ENCODE measurements at places on chromosomes 11 and 22.

- DNase-seq: no peak
Observed at GRCh38 chr11:57913715-57914704, 109.7 kb upstream of the OR9Q1 start.

DNA sequence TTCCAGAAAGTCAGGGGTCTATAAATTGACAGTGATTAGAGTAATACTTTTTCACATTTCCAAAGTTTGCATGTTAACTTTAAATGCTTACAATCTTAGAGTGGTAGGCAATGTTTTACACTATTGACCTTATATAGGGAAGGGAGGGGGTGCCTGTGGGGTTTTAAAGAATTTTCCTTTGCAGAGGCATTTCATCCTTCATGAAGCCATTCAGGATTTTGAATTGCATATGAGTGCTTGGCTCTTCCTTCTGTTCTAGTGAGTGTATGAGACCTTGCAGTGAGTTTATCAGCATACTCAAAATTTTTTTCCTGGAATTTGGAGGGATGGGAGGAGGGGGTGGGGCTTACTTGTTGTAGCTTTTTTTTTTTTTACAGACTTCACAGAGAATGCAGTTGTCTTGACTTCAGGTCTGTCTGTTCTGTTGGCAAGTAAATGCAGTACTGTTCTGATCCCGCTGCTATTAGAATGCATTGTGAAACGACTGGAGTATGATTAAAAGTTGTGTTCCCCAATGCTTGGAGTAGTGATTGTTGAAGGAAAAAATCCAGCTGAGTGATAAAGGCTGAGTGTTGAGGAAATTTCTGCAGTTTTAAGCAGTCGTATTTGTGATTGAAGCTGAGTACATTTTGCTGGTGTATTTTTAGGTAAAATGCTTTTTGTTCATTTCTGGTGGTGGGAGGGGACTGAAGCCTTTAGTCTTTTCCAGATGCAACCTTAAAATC lies 5.3 kb downstream of the MALAT1 start:
- no peak for DNase-seq

DNA sequence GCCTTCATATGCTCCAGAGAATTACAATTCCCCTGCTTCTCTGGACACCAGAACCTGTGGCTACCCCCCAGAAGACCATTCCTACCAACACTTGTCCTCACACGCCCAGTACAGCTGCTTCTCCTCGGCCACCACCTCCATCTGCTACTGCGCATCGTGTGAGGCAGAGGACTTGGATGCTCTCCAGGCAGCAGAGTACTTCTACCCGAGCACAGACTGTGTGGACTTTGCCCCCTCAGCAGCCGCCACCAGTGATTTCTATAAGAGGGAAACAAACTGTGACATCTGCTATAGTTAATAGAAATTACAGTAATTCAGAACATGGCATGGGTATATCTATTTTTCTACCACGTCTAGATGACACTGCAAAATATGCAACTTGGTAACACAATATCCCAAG lies 9.8 kb downstream of the POU2AF3 start:
- DNase-seq: no peak

DNA sequence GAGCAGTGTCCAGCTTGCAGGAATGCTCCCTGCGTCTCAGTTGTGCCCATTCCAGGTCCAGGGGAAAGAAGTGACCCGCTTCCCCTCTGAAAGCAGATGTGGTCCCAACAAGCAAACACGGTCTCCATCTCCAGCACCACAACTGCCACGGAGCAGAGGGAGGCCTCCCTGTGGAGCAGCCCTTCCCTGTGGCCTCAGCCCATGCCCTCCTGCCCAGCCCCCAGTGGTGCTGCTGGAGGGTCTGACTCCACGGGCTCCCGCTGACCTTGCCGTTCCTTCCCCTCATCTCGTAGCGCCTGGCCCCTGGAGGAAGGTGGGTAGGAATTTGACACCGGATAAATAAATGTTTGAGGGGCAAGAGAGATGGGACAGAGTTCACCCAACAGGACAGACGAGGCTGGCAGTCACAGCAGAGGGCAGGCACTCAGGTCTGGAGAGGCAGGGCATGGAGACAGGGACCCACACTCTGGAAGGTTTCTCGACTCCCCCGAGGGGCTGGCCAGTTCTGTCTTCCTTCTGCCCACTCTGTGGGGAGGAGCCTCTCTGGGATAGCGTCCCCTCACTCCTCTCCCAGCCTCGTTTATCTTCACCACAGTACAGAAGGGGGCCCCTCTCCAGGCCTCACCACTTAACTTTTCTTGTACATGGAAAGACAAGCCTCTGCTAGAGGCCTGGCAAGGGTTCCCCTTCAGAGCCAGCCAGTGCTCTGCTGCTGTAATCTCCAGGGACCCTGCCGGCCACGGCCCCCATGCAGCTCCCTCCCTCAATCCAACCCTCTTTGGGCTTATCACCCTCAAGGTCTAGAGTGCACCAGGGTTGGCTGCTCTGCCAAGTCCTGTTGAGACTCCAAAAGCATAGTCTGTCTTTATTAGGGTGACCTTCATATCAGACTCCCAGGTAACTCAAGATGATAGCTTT lies 7.5 kb upstream of the ST3GAL4 start:
- no peak for DNase-seq
